RCC 7860 (cell line): ENCODE measurements at places on chromosomes 11 and 22.

DNA sequence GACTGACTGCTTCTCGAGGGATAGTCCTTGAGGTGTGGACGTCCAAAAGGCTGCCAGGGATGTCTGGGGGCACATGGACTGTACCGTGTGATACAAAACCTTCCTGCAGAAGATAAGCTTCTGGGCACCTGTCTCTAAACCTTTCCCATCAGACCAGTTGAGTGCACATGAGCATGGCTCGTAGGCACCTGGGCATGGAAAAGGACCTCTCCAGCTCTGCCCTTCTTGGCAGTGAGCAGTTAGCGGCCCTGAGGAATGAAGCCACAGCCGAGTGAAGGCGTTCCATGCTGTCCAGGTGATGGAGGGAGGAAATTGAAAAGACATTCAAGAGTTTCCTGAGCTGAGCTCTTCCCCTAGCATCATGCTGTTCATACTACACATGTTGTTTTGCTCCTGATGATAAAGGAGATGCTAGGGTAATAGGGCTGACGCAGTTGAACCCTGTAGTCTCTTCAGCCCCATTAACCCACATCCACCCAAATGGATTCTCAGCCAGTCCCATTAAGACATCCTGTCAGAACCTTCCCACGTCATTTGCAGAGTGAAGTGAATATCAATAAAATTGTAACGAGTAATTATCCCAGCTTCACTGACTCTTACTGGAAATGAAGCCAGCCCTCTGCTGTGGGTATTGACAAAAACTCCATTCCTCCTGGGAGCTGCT is 138.6 kb downstream of the KIRREL3 start:
- no peak for DNase-seq

DNA sequence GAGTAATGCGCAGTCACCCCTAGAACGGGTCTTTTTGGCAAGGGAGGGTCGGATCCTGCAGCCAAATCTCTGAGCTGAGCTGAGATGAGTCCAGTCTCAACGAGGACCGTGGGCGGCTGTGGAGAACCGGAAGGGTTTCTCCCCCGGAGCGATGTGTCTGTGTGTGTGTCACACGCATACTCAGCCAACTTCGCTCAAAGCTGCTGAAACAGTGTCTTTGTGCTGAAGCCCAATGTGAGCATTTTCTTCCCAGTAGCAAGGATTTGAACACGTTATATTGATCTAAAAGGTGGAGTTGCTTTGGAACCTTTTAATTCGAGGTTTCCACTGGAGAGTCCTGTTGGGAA is 1.4 kb upstream of the CELSR1 start:
- peak; percentile 48 for DNase-seq

GRCh38 chr11:66626926-66627325 is 10.5 kb downstream of the RBM14 start:
- DNase-seq: no peak

GRCh38 chr11:60633645-60634044 is 65.8 kb upstream of the MS4A8 start:
- DNase-seq: no peak

- DNase-seq: no peak
Measured at GRCh38 chr22:24005201-24005600, at the start of gene GSTT4. TSS of gene GSTT4 (minus strand) at chr22:24005453. CDS start at chr22:24005356, 97 bp downstream.

DNA sequence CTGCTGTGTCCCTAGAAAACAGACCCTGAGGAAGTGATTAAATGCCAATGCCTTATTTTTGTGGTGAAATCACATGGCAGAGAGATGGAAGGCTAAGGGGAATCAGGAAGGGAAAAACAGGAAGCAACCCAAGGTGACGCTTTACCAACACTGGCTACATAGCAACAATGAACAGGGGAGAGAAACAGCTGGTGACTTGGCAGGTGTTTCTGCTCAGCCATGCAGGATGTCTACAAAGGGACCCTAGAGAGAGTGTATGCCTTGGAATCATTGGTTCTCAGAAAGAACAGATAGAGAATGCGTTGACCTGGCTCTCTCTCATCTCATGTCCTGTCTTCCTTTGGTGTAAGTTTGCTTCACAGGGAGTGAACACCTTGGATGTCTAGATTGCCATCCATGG is 911.9 kb downstream of the OPCML start:
- DNase-seq: no peak

- no peak for DNase-seq
Measured at GRCh38 chr11:89660234-89660633, 49.9 kb upstream of the TRIM77 start.

DNA sequence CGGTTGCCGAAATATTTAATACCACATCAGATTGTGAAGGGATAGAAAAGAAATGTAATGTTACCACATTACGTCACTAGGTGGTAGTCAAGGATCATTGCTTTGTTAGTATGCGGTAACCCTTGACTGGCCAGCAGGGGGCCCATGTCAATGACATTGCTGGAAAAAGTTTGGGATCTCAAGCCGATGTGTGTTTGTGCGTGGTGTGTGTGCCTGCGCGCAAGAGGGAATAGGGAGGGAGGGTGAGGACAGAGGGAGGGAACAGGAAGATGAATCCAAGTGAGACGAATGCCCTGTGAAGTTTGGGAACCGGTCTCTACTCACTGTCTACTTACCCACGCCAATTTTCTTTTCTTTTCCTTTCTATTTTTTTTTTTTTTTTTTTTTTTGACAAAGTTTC is 10.7 kb upstream of the MRGPRX2 start:
- peak; percentile 74 for DNase-seq

DNA sequence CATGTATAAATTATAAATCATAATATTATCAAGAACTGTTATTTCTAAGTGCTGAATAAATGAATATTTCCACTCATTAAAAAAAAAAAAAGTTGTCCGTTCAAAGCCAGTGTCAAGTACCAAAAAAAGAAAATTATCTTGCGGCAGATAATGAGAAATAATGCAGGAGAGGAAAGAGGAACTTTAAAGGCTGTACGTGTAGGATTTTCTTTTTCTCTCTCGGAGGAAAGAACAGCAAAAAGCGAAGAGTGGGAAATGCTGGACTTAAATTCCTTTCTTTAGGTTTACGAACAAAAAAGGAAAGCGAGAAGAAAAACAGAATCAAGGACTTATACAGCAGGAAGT is 999 bp upstream of the CCDC83 start:
- no peak for DNase-seq

- no peak for DNase-seq
Measured at GRCh38 chr11:93840981-93841380, 9.4 kb downstream of the VSTM5 start.

- no peak for DNase-seq
Measured at GRCh38 chr11:92854162-92854561, 115.3 kb upstream of the MTNR1B start.

DNA sequence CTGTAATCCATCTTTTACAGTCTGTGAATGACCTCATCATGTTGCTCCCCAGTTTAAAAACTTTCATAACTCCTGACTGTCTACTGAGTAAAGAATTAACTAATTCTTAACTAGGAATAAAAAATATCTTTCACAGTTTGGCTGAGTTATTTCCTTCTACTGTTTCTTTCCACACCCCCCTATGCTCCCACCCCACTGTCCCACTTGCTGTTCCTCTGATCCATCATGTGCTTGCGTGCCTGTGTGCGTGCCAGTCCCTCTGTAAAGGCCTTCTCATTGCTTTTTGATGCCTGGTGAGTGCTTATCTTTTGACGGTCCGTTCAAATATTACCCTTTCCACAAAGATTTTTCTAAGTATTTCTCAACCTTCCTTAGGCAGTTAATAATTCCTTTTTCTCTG is 55.6 kb downstream of the ATG16L2 start:
- no peak for DNase-seq

- peak; percentile 44 for DNase-seq
Measured at GRCh38 chr11:119590651-119591351, 138.2 kb downstream of the NECTIN1 start.

DNA sequence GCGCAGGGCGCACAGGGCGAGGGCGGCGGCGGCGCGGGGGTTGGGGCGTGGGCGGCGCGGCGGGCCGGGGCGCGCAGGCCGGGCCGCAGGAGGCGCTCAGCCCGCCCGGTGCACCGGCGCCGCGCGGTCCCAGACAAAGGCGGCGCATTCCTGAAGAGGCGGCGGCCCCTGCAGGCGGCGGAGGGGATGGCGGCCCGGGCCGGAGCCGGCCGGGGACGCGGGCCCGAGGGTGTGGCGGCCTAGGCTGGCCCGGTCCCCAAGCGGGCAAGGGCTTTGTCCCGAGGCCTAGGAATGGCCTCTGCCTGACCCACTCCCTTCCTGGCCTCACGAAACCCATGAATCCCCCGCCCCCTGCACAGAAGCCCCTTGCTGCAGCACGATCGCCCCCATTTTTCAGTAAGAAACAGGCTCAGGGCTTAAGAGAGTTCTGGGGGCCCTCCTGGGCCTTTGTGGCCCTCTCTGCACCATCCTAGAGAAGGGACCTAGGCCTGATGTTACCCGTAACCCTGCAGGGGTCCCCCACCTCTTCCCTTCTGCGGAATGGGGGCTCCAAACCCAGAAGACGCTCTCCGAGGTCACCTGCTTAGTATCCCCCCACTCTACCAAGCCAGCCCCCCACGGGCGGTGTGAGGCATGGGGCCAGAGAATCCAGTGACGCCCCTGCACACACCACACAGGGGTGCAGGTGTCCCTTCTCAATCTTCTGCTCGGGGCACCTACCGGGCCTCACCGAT is at the start of gene RTN4R:
RTN4R (minus strand) TSS at position 40 of the 734 bp plus-strand sequence. CDS start 226 bp downstream, outside the sequence.
- peak; percentile 29 for DNase-seq

DNA sequence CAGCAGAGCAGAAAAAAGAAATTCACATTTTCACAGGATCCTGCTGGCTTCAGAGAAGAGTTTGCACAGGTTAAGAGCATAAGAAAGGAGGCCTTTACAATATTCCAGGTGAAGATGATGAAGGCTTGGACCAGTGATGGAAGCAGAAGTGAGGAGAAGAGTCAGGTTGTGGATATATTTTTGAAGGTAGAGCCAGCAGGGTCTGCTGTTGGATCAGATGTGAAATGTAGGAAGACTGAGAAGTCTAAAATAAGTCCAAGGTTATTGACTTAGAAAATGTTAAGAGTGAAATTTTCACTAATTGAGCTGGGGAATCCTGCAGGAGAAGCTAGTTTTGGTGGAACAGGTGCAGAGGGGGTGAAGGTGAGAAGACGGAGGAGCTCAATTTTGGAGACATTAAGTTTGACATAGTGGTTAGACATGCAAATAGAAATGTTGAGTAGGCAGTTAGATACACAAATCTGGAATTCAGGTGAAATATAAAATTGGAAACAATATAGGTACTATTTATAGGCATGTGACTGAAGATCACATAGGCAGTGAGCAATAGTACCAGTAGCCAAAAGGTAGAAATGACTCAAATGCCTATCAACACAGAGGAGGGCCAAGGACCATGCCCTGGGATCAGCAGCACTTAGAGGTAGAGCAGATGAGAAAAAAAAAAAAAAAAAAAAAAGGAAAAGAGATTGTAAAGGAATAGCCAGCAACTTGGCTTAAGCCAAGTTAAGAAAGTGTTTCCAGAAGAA is 252.0 kb downstream of the AASDHPPT start:
- DNase-seq: no peak

- DNase-seq: no peak
Measured at GRCh38 chr11:16286095-16286494, 70.3 kb downstream of the SOX6 start.

GRCh38 chr22:22554587-22555284 is 4.3 kb downstream of the PRAME start:
- DNase-seq: no peak

DNA sequence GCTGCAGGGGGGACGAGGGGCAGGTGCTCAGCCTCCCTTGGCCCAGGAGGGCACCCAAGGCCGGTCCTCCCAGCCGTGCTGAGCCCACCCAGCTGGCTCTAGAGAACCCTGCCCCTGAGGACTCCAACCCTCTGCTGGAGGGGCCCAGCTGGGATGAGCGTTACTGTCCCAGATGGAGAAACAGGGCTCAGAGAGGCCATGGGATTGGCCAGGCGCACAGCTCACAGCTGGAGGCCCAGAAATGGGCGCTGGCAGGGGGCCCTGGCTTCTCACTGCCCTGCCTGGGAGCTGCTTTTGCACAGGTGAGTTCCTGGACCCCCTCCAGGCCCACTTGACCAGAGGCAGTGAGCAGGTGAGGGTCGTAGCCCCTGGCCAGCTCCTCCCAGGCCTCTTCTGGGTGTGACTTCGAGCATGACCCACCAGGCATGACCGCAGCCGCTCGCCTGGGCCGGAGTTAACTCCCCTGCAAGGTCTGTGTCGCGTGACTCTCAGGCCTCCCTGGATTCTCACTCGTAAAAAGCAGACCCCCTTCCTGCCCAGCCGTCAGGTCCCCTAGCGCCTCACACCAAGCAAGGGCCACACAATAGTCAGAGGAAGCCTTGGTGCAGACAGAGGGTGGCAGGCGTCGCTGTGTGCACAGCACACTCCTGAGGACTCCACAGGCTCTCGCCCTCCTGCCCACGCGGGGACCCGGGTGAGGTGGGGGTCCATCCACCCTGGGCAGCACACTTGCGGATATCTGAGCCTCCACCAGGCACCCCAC is 19.7 kb upstream of the IL17REL start:
- DNase-seq: no peak

DNA sequence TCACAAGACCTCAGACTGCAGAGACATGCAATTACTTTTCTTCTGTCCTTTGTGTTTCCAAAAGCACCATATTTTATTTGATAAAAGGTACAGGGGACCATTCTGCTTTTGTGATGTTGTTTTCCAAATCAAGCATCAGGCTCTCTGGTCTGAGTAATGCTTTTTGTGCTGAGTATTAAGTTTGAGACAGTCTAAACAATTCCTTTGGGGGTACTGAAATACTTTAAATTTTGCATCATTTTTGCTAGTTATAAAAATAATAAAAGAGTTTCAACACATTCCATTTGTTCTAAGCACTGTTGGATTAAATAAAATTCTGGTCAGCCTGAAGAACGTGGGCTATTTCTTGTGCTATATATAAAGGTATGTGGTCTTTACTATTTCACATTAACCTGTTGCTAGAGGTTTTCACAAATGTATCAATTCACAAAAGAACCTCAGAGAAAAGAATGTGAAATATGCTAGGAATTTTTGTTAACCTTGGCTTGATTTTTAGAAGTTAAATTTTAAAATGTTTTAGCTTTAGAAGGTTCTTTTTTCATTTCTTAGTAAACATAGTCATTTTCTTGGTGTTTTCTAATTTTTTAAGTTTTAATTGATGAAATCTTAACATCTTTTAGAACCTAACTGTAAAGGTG is 61.6 kb downstream of the C22orf31 start:
- peak; percentile 43 for DNase-seq

DNA sequence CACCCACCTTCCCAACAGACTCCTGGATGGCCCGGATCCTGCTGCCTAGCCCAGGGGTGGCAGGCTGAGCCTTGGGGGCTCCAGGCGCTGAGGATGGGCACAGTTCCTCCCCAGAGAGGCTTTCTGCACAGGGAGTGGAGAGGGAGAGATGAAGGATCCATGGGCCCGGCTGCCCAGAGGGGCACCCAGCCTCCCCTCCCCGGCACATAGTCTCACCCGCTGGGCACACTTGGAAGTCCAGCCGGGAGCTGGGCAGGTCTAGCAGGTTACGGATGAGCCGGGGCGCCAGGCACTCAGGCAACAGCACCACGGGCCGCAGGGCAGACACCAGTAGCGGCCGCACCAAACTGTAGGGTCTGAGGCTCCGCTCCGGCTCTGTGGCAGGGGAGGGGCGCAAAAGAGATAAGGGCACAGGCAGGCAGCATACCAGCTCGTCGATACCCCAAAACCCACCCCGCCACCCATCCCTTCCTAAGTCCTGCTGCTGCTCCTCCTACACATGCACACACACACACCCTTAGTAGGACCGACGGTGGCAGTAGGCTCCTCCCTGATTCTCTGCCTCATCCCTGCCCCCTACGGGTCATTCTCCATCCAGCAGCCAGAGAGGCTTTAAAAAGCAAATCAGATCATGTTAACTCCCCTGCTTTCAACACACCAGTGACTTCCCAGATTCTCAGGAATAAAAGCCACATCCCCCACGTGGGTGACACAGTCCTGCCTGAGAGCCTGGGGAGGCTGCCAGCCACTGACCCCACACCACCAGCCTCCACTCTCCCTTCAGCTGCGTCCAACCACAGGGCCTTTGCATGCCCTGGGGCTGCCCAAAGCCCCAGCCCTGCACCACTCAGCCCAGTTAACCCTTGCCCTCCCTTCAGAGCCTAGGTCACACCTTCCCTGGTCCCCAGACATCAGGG is 6.5 kb upstream of the MFNG start:
- DNase-seq: peak; percentile 84
